ENCODE measurements at places on chromosomes 7 and 10.

DNA sequence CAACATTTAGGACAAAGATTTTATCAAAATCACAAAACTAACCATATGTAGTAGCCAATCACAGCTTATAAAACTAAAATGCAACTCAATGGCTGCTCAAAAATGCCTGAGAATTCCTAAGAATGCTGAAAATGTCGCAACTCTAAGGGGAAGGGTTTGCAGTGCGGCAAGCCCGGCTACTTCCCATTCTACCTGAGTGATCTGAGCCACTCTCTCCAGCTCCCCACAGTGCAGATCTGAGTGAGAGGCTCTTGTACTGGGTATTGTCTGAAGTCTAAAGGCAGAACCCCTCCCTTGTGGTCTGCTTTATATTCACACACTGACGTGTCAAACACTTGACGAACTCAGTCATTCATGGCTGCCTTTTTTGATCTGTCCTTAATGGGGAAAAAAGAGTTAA lies 28.9 kb downstream of the RAB11FIP2 start:
- no peak for DNase-seq
- no peak overlapping the region for H3K27ac ChIP-seq
- no peak overlapping the region for H3K4me3 ChIP-seq
- H3K36me3 ChIP-seq: no peaks in the 10 kb centered on the region
- no peaks in the 10 kb centered on the region for H3K27me3 ChIP-seq

DNA sequence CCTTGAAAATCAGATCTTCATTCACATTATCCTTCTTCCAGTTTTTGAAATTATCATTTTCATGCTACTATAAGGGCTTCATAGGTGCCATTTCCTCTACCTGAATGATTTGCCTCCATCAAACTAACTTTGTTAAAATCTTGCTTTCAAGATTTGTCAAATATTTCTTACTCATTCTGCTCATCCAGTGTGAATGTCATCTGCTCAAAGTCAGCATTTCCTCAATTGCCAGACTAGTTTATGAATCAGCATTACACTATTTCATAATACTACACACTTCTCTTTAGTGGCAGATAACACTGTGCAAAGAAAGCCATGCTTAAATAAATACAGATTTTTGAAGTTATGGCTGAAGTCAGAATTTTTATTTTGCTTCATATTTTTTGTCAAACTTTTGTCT lies 21.3 kb upstream of the LIPF start:
- H3K36me3 ChIP-seq: no peaks in the 10 kb centered on the region
- H3K4me3 ChIP-seq: no peak overlapping the region
- H3K27ac ChIP-seq: no peak overlapping the region

DNA sequence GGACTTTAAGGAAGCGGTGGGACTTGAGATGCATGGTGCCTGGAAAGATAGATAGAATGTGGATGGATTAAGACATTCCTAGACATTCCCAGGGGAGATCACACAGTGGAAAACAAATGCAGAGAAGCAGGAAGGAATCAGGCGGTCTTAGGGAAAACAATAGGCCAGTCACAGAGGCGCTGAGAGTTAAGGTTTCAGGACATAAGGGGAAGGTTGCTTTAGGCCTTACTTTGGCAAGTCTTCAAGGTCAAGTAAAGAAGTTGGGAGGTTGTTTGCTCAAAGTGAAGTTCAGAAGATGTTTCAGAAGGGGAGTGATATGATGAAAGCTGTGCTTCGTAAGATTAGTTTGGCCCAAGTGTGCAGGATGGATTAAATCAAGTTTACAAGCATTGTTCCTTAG lies 109.4 kb downstream of the SUGCT start:
- no peak for DNase-seq
- no peaks in the 10 kb centered on the region for H3K36me3 ChIP-seq
- no peaks in the 10 kb centered on the region for H3K27me3 ChIP-seq
- no peaks in the 10 kb centered on the region for H3K4me1 ChIP-seq

GRCh38 chr7:92669616-92670165 lies 79.5 kb upstream of the FAM133B start:
- H3K4me3 ChIP-seq: no peak overlapping the region
- peaks cover 16% of the 10 kb centered on the region for H3K4me1 ChIP-seq
- DNase-seq: peak; percentile 37
- no peaks in the 10 kb centered on the region for H3K27me3 ChIP-seq
- no peaks in the 10 kb centered on the region for H3K36me3 ChIP-seq

GRCh38 chr10:15123749-15124184 lies 26.6 kb downstream of the RPP38 start:
- no peak overlapping the region for H3K4me3 ChIP-seq
- no peaks in the 10 kb centered on the region for H3K27me3 ChIP-seq
- peaks cover 9% of the 10 kb centered on the region for H3K36me3 ChIP-seq
- DNase-seq: peak; percentile 90
- peaks cover 6% of the 10 kb centered on the region for H3K4me1 ChIP-seq
- no peak overlapping the region for H3K27ac ChIP-seq

DNA sequence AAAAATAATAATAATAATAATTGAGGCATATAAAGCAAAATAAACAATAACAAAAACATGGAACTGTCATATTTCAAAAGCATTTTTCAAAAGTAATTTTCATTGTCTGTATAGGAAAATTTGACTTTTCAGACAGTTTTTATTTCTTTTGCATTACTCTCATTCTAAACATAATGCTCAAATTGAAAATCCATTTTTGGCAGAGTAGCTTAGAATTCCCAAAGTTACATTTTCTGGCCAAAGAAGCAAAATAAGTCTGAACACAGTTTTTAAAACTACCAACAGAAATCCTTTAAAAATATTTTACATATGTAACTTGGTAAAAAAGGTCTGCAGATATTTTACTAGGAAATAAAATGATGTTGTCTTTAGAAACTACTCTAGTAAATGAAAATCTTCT lies 535.4 kb downstream of the ANKRD7 start:
- H3K4me1 ChIP-seq: no peaks in the 10 kb centered on the region
- no peaks in the 10 kb centered on the region for H3K36me3 ChIP-seq
- H3K4me3 ChIP-seq: no peak overlapping the region
- no peaks in the 10 kb centered on the region for H3K27me3 ChIP-seq
- DNase-seq: no peak

- H3K4me3 ChIP-seq: no peak overlapping the region
- peaks cover 48% of the 10 kb centered on the region for H3K4me1 ChIP-seq
- DNase-seq: no peak
- H3K27ac ChIP-seq: peak overlapping the region; percentile 26
Observed at GRCh38 chr10:104325436-104326435, 12.5 kb downstream of the ITPRIP start.

DNA sequence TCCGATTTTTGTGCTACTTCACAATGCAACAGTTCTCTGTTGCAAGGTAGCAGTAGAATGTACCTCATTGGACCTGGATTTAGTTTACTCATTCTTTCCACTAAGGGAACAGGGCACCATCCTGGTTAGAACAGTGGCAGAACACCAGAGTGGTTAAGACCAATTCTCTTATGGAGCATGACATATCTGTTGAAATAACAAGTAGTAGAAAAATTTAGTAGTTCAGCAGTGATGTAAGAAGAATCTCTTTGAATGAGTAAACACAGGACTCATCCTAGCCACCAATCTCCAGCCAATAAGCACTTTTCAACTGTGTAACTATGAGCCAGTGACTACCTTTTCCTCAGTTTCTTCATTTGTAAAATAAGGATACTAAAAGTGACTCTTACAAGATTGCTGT lies 2.4 kb downstream of the ANKRD22 start:
- H3K27ac ChIP-seq: no peak overlapping the region
- no peaks in the 10 kb centered on the region for H3K36me3 ChIP-seq
- no peaks in the 10 kb centered on the region for H3K27me3 ChIP-seq
- peaks cover 2% of the 10 kb centered on the region for H3K4me1 ChIP-seq
- no peak overlapping the region for H3K4me3 ChIP-seq
- peak; percentile 48 for DNase-seq

DNA sequence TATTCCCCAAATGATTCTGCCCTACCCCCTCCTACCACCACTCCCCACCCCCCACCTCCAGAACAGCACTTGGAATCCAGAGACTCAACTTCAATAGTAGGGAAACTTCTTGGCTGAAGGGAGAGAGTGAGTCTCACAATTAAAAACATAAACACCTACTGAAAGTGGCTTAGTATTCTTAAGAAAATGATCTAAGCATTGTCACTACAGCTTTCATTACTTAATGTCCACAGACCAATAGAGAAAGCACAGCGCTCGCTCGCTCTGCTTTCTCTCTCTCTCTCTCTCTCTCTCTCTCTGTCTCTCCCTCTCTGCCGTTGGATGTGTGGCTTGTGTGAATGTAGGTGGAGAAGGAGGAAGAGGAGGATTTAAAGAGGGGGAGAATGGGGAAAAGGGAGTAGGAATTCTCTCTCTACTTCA lies 1.5 kb upstream of the SEMA3A start:
- peak; percentile 82 for DNase-seq
- H3K4me1 ChIP-seq: no peaks in the 10 kb centered on the region
- no peaks in the 10 kb centered on the region for H3K27me3 ChIP-seq
- H3K27ac ChIP-seq: peak overlapping the region; percentile 58
- H3K36me3 ChIP-seq: no peaks in the 10 kb centered on the region
- peak overlapping the region; percentile 77 for H3K4me3 ChIP-seq

DNA sequence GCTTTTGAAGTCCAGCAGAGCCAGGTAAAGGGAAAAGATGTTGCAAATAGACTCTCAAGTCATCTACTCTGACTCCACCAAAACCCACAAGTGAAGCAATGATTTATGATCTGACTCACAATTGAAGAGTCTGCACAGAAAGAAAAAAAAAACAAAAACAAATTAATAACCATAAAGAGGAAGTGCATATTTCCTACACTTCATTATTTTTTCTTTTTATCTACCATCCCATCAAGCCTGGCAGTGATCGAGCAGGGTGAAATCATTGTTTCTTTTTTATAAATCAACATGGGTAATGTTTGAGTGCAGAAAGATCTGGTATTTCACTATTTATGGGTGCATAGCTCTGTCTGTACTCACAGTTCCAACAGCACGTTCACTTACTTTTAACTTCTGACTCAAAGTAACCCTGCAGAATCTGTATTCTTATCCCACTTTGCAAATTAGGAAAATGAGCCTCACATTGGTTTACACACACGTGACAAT lies 829.0 kb downstream of the TNS3 start:
- peak; percentile 82 for DNase-seq
- H3K27me3 ChIP-seq: no peaks in the 10 kb centered on the region
- no peaks in the 10 kb centered on the region for H3K36me3 ChIP-seq

DNA sequence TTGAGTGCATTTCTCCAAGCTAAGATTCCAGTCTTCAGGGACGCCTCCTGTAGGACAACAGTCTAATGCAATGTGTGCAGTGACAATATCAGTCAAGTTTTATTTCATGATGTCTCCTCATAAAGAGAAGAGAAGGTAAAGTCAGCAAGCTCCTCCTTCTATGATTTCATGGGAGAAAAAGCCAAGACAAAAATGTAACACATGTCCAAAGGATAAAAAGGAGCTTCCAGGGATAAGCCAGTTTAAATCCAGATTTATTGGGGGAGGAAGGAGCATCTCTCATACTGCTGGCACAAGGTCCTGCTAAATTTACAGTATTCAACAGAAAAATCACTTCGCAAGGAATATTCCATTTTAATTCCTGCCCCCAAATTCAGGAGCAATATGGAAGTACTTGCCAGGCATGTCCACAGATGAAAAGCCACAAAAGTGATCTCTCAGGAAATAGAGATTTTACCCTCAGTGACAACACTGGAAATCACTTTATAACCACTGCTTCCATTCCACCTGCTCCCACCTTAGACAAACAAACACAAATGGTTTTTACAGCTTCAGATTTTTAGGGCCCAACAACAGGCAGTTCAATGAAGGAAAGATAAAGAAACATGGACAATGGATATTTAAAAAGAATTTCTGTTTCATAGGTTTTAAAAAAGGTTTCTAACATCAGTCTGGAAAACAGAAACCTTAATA lies 677.5 kb upstream of the C7orf33 start:
- no peaks in the 10 kb centered on the region for H3K4me1 ChIP-seq
- no peaks in the 10 kb centered on the region for H3K27me3 ChIP-seq
- DNase-seq: no peak
- H3K36me3 ChIP-seq: no peaks in the 10 kb centered on the region
- no peak overlapping the region for H3K27ac ChIP-seq

DNA sequence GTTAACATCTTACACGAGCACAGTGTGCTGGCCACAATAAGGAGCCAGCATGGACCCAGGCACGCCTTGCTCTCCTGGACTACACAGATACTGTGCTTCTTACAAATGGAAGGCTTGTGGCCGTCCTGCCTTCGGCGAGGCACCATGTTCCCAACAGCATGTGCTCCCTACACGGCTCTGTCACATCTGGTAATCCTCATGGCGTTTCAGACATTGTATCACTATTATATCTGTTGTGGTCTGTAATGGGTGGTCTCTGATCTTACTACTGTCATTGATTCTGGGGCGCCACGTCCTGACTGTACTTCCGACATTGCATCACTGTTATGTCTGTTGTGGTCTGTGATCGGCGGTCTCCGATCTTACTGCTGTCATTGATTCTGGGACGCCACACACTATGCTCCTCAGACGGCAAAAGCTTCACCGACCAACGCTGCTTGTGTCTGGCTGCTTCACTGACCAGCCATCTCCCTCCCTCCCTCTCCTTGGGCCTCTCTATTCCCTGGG lies 195.4 kb downstream of the MAD1L1 start:
- no peaks in the 10 kb centered on the region for H3K4me1 ChIP-seq
- H3K4me3 ChIP-seq: peak overlapping the region; percentile 39
- no peaks in the 10 kb centered on the region for H3K27me3 ChIP-seq
- no peak for DNase-seq

GRCh38 chr10:1610986-1611770 lies 126.1 kb downstream of the ADARB2 start:
- no peak overlapping the region for H3K4me3 ChIP-seq
- H3K27ac ChIP-seq: no peak overlapping the region
- no peaks in the 10 kb centered on the region for H3K36me3 ChIP-seq
- no peak for DNase-seq

GRCh38 chr7:120431016-120431415 lies 158.0 kb downstream of the KCND2 start:
- no peak overlapping the region for H3K4me3 ChIP-seq
- no peaks in the 10 kb centered on the region for H3K27me3 ChIP-seq
- H3K4me1 ChIP-seq: no peaks in the 10 kb centered on the region
- no peak overlapping the region for H3K27ac ChIP-seq

DNA sequence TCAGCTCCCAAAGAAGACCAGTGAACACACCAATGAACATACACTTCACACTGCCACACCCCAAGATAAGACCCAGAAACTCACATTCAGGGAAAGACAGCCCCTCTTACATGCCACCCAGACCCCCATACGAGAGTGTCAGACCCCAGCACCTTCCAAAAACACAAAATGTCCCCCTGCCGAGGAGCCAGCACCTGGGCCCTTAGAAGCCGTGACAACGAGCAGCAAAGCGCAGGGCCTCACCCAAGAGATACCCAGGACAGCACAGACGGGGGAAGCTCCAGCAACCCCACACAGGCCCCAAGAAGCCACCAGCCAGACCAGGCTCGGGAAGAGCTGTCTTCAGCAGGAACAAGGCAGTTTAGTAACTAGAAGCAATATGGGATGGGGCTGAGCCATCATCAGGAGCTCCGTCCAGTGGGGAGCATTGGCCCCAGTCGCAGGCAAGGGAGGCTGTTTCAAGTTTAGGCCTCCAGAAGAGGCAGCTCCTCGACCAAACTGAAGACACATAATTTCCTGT lies 243.6 kb downstream of the PTPRN2 start:
- no peak overlapping the region for H3K27ac ChIP-seq
- no peaks in the 10 kb centered on the region for H3K36me3 ChIP-seq
- no peaks in the 10 kb centered on the region for H3K4me1 ChIP-seq

- H3K4me3 ChIP-seq: no peak overlapping the region
- no peak overlapping the region for H3K27ac ChIP-seq
- no peaks in the 10 kb centered on the region for H3K27me3 ChIP-seq
- DNase-seq: no peak
- H3K4me1 ChIP-seq: no peaks in the 10 kb centered on the region
- H3K36me3 ChIP-seq: no peaks in the 10 kb centered on the region
Observed at GRCh38 chr7:118220583-118220982, 3.9 kb upstream of the ANKRD7 start.

GRCh38 chr7:129843978-129844840 lies 108.6 kb downstream of the UBE2H start:
- H3K36me3 ChIP-seq: peaks cover 2% of the 10 kb centered on the region
- no peaks in the 10 kb centered on the region for H3K27me3 ChIP-seq
- H3K4me1 ChIP-seq: peaks cover 18% of the 10 kb centered on the region
- no peak overlapping the region for H3K4me3 ChIP-seq
